ENCODE measurements at places on chromosomes 11 and 22.
A peak's percentile ranks its signal among the peaks of the same experiment; 100 is the strongest.

GRCh38 chr11:132125988-132126871 lies 755.8 kb downstream of the NTM start:
- DNase-seq: peak; percentile 55

DNA sequence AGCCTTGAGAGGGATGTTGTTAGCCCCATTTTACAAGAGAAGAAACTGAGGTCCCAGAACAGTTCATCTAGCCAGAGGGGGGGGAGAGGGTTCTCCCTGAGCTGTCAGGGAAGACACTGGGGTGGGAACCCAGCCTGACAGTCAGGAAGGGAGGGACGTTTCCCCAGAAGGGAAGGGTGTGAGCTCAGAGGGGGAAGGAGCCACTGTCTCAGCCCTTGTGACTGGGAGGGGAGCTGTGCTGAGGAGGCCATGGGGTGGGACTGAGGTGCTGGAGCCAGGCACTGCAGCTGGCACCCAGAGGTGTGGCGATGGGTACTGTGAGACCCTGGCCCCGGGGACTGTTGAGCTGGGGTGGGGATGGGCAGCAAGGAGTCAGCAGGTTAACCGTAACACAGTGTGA lies 35.7 kb downstream of the DAGLA start:
- DNase-seq: no peak

GRCh38 chr11:89660234-89660633 lies 49.9 kb upstream of the TRIM77 start:
- DNase-seq: no peak

DNA sequence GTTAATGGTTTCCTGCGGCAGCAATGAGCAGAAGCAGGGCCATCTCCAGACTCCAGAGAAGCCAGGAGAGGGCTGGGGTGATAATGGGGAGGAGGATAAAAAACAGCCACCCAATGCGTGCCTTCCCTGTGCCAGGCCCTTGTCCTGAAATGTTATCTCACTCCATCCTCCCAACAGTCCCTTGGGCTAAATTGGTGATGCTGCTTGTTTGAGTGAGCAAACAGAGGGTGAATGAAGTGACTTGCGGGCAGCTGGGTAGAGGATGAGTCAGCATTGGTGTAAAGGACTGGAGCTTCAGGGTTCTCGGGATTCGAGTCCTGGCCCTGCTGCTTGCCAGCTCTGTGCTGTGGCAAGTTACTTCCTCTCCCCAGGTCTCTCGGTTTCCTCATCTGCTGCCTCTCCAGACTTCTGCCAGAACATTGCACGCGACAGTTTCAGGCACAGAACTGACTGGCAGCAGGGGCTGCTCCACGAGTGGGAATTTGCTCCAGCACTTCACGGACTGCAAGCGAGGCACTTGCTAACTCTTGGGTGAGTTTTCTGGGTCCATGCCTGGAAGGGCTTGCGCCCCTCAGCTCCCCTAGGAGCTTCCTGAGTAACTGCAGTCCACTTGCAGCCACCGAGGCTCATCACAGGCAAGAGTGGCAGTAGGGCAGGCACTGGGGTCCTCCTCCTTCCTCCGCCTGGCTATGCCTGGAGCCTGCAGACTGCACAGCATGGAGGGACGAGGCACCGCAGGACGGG lies at the start of gene P2RY6:
Gene P2RY6, plus strand, starts transcription at position 403 of the 744 bp plus-strand sequence. CDS start 24,181 bp downstream, outside the sequence.
- no peak for DNase-seq

DNA sequence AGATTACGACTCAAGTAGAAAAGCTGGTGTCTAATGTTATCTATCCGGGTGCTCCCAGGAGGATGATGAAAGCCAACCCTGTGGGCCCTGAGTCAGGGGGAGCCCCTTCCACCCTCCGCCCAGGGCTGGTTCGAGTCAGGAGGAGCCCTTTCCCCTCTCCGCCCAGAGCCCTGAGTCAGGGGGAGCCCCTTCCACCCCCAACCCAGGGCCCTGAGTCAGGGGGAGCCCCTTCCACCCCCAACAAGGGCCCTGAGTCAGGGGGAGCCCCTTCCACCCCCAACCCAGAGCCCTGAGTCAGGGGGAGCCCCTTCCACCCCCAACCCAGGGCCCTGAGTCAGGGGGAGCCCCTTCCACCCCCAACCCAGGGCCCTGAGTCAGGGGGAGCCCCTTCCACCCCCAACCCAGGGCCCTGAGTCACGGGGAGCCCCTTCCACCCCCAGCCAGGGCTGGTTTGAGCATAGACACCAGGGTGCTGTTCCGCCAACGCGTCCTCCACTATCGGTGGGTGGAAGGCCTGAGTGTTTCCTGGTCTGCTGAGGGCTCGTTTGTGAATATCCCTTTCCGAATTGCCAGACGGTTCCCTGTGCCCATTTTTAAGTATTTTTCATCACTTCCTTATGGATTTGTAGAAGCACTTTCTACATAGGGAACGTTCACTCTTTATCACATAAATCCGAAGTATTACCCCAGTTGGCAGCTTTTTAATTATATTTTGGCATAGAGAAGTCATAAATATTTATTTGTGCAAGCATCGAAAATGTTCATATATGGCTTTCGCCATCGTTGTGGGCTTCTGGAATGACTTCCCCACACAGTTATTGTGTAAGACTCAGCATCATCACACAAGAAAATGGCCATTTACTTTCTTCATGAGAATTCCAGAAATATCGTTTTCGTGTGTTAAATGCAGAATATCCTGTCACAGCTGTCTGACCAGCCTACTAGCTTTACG lies 380.6 kb downstream of the BRD1 start:
- DNase-seq: no peak
